ENCODE measurements at places on chromosomes 2 and 18.

DNA sequence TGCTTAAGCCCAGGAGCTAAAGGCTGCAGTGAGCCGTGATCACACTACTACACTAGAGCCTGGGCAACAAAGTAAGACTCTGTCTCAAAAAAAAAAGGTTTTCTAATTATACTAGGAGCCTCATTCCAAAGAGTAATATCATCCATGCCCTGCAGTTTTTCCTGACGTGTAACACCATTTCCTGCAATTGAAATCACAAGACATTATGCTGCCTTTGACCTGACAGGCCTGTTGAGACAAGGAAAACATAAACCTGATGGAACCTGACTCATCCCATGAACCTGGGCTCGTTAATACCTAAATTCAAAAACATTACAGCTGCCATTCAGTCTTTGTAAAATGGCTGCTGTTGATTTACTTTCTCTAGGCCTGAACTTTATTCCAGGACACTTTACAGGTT, 58.7 kb upstream of the PEX13 start:
- DNase-seq, result no peak

GRCh38 chr2:10879624-10880585, 31.8 kb upstream of the KCNF1 start:
- no peak for DNase-seq

- DNase-seq, result no peak
These were observed 341.0 kb downstream of the MEIS1 start for GRCh38 chr2:66775730-66776422.

DNA sequence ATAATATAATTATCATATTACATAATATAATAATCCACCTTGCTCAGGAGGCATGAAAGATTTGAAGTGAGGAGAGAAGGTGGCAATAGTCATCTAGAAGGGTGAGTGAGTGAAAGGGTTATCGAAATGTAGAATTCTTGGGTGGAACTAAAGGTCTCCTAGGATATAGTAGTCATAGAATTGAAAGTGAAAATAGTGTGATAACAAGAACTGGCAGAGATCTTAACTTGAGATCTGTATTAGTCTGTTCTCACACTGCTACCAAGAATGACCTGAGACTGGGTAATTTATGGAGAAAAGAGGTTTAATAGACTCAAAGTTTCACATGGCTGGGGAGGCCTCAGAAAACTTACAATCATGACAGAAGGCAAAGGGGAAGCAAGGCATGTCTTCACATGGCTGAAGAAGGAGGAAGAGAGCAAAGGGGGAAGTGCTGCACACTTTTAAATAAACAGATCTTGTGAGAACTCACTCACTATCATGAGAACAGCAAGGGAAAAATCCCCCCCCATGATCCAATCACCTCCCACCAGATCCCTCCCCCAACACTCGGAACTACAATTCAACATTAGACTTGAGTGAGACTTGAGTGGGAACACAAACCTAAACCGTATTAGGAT, 351.5 kb downstream of the NR4A2 start:
- DNase-seq, result no peak

- DNase-seq, result no peak
These were observed 49.0 kb downstream of the SDC1 start for GRCh38 chr2:20175931-20176330.

- DNase-seq, result peak; percentile 66
These were observed 44.9 kb downstream of the TMEM37 start for GRCh38 chr2:119476301-119477112.

GRCh38 chr2:62014102-62014501, 108.6 kb downstream of the COMMD1 start:
- peak; percentile 26 for DNase-seq

DNA sequence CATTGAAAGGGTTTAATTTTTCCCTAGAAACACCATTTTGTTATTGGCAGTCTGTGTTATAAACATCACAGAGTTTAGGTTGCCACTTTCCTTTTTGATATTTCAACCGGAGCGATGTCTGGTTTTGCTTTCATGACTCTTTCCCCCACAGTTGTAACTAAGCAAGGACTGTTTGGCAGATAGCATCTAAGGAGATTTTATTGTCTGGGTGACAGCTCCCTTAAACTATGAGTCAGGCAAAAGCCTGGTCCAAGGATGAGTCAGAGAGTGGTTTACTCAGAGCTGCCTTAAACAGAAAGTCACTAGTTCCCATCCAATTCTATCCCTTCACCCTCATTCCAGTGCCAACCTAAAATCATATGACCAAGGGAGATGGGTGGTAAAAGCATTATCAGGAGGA, 341.6 kb upstream of the VWC2L start:
- DNase-seq, result peak; percentile 7

GRCh38 chr2:82790206-82791021, 1668.7 kb downstream of the SUCLG1 start:
- no peak for DNase-seq

- peak; percentile 72 for DNase-seq
These were observed 570 bp downstream of the SCRN3 start for GRCh38 chr2:174395969-174396630.

GRCh38 chr2:172089005-172089504, 3.7 kb downstream of the DLX1 start:
- no peak for DNase-seq

DNA sequence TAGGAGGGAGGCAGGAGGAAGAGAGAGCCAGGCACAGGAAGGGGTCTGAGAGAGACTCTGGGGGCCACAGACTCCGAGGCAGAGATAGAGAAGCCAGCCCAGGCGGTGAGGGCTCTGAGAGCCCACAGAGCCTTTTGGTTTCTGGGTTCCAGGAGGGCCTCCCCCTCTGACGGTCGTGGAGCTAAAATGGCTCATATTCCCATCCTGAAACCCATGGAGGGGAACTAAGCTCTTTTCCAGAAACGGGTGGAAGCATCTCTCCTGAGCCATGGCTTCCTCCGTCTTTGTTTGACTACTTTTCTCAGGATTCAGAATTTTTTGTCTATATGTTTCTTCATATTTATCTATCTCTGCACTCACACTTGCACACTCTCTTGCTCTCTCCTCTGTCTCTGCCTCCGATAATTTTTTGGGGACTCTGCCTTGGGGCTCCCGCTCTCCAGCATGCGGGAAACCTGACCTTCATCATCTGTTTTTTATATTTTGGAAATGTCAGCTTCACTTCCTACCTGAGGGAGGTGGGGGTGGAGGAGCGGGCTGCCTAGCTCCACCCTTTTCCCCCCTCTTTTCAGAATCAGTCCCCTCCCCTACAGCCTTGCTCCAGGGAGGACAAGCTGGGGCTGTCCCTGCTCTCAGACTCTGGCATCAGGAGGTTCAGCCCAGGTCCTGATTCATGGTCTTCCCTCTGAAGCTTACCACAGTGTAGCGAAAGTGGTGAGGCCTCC, 5.0 kb upstream of the PKDCC start:
- no peak for DNase-seq

DNA sequence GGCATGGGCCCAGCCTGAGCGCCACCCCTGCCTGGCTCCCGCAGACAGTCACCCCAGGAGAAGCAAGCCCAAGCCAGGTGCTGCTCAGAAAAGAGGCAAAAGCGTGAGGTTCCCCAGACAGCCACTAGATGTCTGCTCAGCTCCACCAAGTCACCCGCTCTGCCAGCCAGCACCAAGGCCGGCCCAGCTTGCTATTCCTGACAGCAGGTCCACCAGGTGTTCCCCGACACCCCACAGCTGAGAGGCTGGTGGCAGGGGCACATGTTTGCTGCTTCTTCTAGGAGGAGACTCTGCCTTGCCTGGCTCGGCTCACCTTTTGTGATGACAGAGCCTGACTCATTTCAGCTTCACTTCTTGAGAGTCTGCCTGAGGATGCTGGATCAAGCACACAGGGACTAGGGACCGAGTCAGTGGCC, 206.7 kb downstream of the MGAT5 start:
- peak; percentile 7 for DNase-seq

DNA sequence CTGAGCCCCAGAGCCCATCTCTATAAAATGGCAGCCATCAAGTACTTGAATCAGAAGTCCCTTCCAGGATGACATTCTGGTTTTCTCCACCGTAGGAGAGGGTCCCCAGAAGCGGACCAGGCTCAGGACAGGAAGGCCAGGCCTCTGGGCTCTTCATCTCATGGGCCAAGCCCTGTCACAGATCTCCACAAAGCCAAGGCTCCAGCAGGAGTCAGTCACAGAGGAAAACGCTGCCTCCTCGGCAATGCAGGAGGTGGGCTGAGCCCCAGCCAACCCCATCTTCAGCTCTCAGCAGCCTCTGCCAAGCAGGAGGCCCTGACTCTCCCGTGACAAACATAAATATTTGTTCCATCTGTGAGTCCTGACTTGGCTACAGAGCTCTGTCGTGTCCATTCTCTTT, 39.4 kb upstream of the GPAT2 start:
- no peak for DNase-seq

DNA sequence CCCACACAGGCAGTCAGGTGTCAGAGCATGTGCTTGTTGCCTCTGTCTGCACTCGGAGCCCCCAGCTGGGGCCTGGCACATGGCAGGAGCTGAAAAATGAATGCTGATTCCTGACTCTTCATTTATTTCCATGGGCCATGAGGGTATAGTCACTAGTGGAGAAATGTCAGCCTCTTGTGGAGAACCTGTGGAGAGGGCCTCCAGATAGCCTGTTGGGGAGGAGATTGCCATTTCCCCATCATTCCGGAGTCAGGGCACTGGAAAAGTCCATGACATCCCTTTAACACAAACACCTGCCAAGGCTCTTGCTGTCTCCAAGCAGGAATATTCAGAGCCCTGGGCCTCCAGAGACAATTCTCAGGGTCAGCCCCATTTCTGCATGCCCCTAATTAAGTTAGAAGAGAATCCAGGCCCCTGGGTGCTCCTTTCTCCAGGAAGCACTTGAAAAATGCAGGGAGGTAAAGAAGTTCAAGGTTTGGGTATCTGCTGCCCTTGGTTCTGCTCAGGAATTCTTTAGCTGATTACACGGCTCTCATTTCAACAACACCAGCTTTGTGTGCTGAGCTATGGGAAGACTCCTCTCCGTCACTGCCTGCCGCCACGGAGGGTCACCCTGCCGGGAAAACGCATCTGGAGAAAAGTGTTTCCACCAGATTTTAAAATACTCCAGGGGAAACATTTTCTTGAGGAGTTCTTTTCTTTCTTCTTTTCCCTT, 311.3 kb downstream of the MYCN start:
- no peak for DNase-seq

GRCh38 chr2:194842871-194843270, 814.2 kb upstream of the SLC39A10 start:
- DNase-seq, result no peak

DNA sequence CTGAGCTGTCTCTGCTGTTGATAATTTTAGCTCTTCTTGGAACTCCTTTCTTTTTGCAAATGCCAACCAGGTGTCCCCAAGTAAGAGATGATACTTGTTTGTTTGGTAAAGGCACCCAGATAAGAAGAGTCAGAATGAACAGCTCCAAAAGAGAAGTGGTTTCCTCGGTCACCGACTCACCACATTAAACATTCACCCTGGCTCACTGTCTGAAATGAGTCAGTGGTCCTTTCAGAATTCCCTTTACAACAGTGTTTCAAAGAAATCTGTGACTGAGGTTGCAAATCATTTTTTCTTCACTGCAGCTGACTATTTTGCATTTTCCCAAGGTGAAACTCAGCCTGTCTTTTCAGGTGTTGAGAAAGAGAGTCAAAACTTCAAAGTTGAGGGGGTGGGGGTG, 16.2 kb upstream of the CXCR4 start:
- no peak for DNase-seq

GRCh38 chr18:5506174-5506573, 37.6 kb downstream of the EPB41L3 start:
- DNase-seq, result no peak

- DNase-seq, result no peak
These were observed 281.1 kb upstream of the POU3F3 start for GRCh38 chr2:104572834-104573233.

GRCh38 chr2:15757820-15758586, 166.3 kb downstream of the DDX1 start:
- no peak for DNase-seq

GRCh38 chr2:53527056-53527455, 240.5 kb upstream of the CHAC2 start:
- peak; percentile 3 for DNase-seq

- no peak for DNase-seq
These were observed 118.3 kb upstream of the DSEL start for GRCh38 chr18:67634631-67635338.

GRCh38 chr2:42652086-42652485, 83.7 kb downstream of the MTA3 start:
- no peak for DNase-seq

DNA sequence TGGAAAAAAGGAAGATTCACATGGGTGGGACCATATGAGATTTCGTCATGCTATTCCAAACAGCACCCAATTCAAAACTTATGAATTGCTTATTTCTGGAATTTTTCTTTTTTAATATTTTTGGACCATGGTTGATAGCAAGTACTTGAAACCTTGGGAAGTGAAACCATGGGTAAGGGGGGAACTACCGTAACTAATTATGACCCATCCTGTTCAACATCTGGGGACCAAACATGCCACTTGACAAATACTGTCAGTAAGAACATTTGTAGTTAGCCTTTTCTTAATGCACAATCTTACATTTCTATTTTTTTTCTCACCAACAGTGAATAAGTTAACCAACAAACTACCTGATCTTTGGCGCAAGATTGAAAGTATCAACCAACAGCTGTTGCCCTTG, 105.7 kb upstream of the TTC39C start:
- no peak for DNase-seq

DNA sequence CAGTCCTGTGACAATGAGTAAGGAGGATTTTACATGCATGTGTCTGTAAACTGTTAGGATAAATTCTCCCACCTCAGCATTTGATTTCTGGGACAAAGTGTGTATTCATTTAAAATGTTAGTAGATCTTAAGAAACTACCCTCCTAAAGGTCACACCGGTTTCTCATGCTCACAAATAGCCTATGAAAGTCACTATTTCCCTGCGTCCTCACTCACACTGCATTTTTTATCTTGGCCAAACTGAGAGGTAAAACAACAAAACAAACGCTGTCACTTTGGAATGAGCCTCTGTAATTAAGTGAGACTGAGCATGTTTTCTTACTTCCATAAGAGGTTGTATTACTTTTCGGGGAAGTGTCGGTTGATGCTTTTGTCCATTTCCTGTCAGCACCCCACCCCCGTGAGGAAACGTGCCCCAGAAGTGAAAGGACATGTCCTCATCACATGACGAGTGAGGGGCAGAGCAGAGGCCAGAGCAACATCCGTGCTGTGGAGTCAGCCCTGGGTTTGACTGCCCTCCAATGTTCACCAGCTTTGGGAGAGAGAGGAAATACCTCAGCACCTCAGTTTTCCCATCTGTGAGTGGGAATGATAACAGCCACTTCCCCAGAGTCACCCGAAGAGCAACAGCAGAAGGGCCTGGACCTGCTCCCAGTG, 3.1 kb downstream of the GYPC start:
- peak; percentile 83 for DNase-seq

DNA sequence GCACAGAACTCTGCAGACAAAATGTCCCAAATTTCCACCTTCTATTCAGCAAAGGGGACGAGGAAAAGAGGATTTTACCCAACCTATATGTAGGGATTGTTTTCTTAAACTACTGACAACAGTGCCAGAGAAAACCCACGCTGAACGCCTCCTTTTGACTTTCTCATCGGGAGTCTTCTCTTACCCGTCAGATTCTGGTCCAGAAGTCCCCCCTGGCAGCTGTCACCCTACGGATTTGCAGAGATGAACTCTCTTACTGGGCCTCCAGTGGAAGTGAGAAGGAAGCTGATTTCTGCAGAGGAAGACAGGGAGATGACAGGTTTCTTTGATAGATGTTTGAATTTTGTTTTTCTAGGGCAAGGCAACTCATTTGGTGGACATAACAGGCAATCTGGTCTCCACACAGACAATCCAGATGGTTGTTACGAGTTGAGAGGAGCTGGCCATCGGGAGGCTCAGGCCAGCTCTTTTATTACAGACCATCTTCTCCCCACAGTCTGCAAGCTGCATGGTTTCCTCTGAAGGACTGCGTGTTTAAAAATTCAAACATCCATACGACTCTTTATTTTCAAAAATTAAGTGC, 804.3 kb downstream of the RNF144A start:
- DNase-seq, result no peak
